ENCODE measurements at places on chromosomes 11 and 22.

DNA sequence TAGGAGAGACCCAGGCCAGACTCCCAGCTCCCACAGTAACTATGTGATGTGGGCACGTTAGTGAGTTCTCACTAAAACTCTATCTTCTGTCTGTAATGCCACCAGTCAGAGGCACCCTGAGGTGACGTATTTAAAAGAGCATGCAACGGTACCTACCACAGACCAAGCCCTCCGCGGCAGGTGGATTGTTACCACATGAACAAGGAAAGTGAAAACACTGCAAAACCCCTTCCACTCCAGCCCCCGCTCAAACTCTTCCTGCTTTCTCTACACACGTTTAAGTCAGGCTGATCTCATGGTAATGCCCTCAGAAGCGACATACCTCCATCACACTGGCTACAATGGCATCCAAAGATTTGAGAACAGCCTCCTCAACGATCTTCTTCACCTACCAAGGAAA, 36.7 kb downstream of the SERPIND1 start:
- no peak for DNase-seq

DNA sequence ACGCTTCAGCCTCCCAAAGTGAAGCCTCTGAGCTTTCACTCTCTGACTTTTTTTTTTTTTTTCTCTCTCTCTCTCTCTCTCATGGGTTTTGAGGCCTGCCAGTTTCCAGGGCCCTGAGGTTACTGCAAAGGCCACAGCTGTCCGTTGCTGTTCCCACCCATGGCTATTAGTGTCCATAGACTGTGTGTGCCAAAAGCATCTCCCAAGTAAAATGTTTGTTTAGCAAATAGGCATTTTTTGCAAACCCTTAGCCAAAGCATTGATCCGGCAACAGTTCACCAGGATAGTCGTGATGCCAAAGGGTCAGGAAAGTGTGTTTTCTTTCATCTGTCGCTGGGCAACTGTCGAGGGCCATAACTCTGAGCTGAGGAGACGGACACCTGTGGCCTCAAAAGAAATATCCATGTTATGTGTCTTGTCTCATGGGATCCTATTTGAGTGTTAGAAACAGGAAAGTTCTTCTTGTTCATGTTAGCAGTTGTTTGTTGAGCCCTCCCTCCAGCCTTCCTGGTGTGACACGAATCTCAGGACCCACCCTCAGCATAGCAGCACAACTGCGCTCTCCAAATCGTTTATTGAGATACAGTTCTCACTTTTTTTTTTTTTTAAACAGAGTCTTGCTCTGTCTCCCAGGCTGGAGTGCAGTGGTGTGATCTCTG, 18.4 kb downstream of the FADS2 start:
- DNase-seq, result no peak

- DNase-seq, result no peak
Measured at GRCh38 chr11:104394508-104394907, 230.6 kb upstream of the PDGFD start.

DNA sequence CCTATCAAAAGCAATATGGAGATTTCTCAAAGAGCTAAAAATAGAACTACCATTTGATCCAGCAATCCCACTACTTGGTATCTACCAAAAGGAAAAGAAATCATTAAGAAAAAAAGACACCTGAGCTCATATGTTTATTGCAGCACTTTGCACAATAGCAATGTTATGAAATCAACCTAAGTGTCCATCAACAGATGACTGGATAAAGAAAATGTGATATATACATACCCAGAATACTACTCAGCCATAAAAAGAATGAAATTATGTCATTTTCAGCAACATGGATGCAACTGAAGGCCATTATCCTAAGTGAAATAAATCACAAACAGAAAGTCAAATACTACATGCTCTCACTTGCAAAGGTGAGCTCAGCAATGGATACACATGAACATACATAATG, 1565.5 kb upstream of the RAG2 start:
- DNase-seq, result no peak

Measured in NK-92 treated with Interleukin-12 subunit alpha and Interleukin-12 subunit beta, amount 100 ng/mL, for 24 hours (cell line).